Spleen (tissue), 13 donors: ENCODE measurements at places on chromosomes 1 and 21. TPM values are rescaled to one million over a fixed set of nuclear protein-coding genes. Genes with fewer than 3 reads are reported as not detected.

Gene TNFSF4
- total RNA-seq = 3.7 TPM

Gene SPRR3
- not detected for total RNA-seq

Gene RRAGC
- total RNA-seq = 24.5 TPM

Gene C8A
- not detected for total RNA-seq
